ENCODE measurements at places on chromosomes 13 and 19.

- DNase-seq: no peak
These were observed 54.3 kb downstream of the GGACT start for GRCh38 chr13:100534147-100534843.

DNA sequence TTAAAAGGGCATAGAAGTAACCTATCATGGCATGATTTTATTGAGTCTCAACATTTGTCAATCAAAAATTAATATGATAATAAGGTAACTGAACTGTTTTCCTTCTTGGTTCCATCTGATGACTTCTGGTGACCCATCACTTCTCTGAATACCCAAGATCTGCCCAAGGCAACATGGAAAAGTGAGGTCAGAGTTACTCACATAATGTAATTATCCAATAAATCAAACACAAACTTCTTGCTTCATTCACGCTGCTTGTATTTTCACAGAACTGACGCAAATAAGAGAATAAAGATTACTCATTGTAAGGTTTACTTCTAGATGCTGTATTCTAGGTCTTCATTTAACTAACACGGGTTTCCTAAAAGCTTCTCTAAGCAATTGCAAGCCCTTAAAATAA lies 361.6 kb downstream of the RBM26 start:
- DNase-seq: no peak

DNA sequence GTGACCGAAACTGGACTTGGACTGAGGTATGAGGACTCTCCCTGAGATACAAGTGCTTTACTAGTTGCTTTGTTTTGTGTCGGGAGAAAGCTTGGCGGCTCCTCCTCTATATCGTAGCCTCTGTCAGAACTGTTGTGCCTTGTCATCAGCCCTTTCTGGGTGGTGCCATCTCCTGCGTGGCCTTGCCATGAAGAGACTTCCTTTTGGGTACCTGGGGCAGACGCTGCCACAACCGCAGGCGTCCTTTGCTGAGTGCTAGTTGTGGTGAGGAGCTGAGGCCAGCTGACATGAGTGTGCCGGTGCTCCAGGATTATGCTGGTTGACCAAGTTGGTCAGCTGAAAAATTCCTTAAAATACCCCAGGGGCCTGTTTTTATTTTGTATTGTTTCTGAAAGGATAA lies 124.5 kb downstream of the AKAP11 start:
- no peak for DNase-seq

DNA sequence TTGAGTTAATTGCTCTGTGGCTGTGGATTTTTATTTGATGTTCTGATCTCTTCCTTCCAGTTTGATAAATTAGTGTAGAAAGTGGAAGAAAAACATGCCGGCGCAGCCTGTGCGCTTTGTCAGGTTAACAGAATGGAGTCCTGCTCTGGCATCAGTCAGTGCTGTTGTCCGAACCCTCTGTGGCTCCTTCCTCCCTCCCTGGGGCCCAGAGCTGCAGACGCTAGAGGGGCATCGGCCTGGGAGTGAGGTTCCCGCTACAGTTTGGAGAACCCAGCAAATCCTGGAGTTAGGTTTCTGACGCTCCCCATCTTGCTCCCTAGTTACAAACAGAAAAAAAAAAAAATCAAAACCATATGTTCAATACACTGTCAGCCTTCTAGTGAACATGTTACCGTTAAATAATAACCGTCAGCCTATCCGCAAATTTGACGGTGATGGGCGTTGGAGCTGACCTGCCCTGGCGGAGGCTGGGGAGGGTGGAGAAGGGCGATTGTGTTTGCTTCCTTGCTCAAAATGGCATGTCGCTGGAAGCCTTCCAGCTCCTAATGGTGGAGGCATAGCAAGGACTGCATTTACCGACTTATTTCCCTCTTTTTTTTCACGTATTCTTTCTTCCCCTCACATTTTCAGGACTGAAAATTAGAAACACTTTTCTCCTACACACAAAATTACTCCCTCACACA lies 13.6 kb downstream of the MBNL2 start:
- no peak for DNase-seq

- no peak for DNase-seq
These were observed 2.4 kb downstream of the FOSB start for GRCh38 chr19:45469945-45470761.

DNA sequence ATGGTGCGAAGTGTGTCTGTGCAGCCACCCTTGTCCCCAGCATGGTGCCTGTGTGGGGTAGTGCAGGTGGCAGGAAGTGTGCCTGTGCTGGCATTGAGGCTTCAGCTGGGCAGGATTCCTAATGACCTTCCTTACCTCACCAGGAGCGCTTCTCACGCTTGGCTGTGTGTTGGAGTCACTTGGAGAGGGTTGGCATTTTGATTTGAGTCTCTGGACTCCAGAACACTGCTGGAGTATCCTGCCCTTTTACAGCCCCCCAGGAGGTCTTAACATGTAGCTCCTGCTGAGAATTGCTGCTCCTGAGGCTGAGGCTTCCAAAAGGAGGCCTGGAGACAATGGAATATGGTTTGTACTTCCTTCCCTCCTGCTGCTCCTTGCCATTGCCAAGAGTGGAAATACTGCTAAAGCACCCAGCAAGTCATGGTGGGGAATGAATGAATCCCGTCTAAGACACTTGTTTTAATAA lies 87.1 kb downstream of the ARHGEF7 start:
- DNase-seq: no peak

- DNase-seq: no peak
These were observed 23.0 kb downstream of the ATP4B start for GRCh38 chr13:113635048-113635420.
